ENCODE measurements at places on chromosomes 13 and 19.

GRCh38 chr13:52749419-52749818, 9.8 kb upstream of the CNMD start:
- DNase-seq, result no peak

GRCh38 chr19:49574206-49574755, 6.1 kb downstream of the NOSIP start:
- no peak for DNase-seq

DNA sequence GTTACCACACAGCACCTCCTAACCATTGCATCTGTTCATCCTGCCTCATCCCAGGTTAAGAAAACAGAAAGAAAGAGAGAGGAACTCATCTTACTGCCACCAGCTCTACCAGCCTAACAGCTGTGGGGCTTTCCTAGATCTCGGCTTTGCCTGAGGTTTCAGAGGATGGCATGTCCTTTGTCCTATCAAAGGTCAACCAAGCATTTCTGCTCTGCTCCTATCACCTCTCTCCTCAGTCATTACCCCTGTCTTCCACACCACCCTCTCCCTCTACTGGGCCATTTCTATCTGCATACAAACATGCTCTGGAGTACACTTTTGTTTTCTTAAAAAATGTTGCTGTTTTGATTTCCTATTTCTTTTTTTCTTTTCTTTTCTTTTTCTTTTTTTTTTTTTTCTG, 393.3 kb downstream of the IRS2 start:
- DNase-seq, result no peak

GRCh38 chr19:7393459-7393858, 44.7 kb downstream of the ARHGEF18 start:
- no peak for DNase-seq

- DNase-seq, result no peak
Observed at GRCh38 chr13:28588296-28588695, 70.6 kb upstream of the POMP start.

DNA sequence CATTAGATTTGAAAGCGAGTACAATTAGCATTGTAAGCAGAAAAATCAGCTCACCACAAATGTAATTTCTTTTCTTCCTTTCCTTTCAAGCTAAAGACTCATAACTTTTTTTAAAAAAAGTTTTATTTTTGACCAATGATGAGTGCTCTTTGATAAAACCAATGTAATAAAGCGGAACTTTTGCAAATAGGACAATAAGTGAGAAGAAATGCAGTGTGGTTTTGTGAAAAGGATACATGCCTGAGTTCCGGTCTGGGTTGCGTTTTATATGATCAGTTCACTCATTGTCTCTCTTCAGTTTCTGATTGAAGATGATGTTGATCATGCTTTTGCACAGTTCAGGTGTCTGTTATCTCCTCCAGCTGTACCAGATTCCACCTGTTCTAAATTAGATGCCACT, 274.4 kb downstream of the KLF12 start:
- DNase-seq, result no peak

- DNase-seq, result no peak
Observed at GRCh38 chr13:32278426-32278825, 36.7 kb downstream of the ZAR1L start.

DNA sequence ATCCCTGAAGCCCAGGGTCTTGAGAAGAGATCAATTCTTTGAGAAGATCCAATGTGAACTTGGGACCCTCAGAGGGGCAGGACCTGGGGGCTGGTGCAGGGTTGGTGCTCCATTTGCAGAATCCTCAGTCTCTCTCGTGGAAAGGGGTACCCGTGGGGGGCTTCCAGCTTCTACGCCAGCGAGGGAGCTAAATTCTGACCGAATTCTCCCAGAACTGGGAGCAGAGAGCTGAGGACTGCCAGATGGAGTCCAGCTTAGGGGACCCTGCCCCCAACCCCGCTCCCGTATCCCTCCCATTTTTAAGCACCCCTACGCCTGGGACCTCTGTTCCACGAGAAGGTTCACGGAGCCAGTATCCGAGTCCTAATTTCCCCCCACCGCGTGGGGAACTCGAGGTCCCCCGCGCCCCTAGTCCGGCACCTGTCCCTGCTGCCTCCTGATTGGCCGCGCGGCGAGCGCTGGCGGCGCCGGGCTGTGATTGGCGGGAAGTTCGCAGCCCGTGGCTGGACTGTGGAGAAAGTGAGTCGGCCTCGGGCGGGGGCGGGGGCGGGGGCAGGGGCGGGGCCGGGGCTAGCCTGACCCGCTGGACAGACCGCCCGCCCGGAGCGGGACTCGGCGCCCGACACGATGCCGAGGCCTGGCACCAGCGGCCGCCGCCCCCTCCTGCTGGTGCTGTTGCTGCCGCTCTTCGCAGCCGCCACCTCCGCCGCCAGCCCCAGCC, 4.4 kb upstream of the LTBP4 start:
- no peak for DNase-seq

GRCh38 chr19:3610745-3611717, 4.4 kb upstream of the TBXA2R start:
- DNase-seq, result no peak

DNA sequence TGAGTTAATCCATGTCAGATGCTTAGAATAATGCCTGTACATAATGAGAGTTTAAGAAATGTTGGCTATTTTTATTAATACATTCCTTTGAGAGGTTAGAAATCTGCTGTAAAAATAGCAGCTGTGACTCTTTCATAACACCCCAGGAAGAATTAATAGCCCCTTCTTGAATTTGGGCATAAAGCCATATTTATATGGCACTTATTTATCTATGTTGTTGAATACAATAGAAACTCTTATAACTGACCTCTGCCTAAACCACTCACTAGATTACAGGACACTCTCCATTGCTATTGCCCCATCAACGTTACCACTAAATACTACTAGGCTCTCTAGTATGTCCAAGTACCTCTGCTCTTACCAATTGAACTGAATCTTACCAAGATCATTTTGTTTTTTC, 16.3 kb downstream of the NEK5 start:
- DNase-seq, result no peak

DNA sequence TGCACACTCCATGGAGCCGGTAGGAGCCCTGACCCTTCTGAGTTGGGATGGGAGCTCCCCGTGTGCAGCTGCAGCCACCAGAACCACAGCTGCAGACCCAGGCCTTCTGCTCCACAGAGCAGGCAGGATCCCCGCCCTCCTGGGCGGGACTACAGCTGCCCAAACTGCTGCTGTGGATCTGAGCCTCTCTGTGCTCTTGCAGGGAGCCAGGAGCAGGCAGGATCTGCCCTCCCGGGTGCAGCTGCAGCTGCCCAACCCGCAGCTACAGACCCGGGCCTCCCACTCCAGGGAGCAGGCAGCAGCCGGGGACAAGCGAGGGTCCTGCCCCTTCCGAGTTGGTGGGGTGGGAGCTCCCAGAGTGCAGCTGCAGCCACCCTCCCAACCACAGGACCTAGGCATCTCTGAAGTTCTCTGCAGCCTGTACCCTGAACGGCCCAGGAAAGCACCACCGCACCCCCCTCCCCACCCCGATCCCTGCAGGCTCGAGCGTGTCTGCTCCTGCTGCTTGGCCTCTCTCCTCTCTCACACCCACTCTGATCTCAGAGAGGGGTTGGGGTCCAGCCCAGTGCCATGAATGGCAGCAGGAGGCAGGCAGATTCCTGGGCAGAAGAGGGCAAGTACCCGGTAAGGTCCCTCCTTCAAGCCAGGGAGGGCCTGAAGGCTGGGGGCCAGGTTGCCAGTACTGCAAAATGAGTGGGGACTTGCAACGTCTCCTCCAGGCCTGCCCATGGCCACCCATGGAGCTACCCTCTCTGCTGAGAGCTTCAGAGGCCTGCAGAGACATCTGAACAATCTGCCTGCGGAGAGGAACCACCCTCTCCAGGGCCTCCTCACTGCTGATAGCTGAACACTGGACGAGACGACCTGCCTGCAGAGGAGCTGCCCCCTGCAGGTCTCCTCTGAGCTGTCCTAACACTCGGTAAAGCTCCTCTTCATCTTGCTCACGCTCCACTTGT, 16.4 kb upstream of the EMP3 start:
- no peak for DNase-seq

DNA sequence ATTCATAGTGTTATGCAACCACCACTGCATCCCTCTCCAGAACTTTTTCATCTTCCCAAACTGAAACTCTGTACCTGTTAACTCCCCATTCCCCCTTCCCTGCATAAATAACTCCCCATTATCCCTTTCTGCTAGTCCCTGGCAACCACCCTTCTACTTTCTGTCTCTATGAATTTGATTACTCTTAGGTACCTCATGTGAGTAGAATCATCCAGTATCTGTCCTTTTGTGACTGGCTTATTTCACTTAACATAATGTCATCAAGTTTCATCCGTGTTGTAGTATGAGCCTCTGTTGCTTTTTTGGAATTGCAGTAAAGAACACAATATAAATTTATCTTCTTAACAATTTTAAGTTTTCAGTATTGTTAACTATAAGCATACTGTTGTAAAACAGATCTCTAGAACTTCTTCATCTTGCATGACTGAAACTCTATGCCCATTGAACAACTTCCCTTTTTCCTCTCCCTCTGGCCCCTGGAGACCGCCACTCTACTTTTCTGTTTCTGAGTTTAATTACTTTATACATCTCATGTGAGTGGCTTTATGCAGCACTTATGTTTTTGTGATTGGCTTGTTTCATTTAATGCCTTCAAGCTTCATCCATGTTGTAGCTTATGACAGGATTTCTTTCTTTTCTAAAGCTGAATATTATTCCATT, 87.3 kb upstream of the ABCC4 start:
- DNase-seq, result no peak

DNA sequence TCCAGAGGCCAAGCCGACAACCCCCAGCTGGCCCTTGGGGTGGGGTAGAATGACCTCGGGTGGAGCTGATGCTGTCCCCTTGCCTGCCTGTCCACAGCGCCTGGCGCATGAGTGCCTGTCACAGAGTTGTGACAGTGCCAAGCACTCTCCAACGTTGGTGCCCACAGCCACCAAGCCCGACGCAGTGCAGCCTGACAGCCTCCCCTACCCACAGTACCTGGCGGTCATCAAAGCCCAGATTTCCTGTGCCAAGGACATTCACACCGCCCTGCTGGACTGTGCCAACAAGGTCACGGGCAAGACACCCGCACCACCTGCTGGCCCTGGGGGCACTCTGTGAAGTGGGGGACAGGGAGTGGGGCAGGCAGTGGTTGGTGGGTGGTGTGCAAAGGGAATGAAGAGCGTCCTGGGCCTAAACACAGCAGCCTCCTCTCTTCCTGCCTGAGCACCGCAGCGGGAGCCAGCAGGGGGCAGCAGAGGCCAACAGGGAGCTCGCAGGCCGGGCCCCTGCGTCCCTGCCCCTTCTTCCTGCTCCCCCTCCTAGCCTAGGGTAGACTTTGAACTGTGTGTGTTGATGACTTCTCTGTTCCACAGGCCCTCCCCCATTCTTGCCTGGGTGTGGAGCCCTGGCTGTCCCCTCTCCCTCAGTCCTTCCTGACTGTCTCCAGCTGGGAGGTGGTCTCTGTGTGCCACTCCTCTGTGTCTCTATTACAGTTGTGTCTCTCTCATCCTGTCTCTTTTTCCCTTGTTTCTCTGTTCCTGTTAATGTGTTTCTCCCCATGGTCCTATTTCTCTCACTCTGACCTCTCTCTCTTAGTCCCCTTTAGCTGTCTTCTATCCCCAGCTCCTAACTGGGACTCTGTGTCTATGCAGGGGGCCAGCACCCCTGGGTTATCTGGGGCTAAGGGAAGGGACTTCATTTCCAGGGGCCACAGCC, 6.5 kb downstream of the MED29 start:
- DNase-seq, result peak; percentile 92

GRCh38 chr19:2590630-2591399, 111.7 kb downstream of the GNG7 start:
- DNase-seq, result no peak

DNA sequence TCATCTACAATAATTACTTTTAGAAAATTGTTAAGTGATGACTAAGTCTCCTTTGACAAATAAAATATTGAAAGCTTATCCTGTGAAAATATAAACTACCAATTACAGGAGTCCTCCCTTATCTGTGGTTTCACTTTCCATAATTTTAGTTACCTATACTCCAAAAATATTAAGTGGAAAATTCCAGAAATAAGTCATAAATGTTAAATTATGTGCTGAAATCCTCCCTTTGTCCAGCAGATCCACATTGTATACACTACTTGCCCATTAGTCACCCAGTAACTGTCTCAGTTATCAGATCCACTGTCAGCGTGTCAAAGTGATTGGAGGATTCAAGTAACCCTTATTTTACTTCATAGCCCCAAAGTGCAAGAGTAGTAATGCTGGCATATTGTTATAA, 98.1 kb downstream of the SERP2 start:
- no peak for DNase-seq

GRCh38 chr19:34504809-34505291, 23.3 kb downstream of the WTIP start:
- no peak for DNase-seq

DNA sequence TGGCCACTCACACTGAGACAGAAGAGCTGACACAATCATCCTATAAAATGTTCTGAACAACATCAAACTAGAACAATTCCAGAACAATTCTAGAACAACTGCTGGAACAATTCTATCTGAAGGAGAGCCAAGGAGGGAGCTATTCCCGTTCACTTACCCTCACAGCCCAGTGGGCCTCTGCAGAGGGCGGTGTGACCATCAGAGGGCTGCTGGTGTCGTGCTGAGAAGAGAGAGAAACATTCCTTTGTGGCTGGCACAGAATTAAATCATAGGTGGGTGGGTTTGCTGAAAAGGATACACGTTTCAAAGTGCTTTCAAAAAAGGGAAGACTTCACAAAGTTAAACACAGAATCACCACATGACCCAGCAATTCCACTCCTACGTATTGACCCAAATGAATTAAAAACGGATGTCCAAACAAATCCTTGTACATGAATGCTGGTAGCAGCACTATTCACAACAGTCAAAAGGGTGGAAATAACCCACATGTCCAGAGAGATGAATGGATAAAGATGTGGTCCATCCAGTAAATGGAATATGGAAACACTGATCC, 34.9 kb downstream of the EPS15L1 start:
- DNase-seq, result no peak

GRCh38 chr13:101382086-101382485, 34.2 kb downstream of the NALCN start:
- no peak for DNase-seq

- no peak for DNase-seq
Observed at GRCh38 chr13:111846391-111847159, 220.4 kb upstream of the SOX1 start.

DNA sequence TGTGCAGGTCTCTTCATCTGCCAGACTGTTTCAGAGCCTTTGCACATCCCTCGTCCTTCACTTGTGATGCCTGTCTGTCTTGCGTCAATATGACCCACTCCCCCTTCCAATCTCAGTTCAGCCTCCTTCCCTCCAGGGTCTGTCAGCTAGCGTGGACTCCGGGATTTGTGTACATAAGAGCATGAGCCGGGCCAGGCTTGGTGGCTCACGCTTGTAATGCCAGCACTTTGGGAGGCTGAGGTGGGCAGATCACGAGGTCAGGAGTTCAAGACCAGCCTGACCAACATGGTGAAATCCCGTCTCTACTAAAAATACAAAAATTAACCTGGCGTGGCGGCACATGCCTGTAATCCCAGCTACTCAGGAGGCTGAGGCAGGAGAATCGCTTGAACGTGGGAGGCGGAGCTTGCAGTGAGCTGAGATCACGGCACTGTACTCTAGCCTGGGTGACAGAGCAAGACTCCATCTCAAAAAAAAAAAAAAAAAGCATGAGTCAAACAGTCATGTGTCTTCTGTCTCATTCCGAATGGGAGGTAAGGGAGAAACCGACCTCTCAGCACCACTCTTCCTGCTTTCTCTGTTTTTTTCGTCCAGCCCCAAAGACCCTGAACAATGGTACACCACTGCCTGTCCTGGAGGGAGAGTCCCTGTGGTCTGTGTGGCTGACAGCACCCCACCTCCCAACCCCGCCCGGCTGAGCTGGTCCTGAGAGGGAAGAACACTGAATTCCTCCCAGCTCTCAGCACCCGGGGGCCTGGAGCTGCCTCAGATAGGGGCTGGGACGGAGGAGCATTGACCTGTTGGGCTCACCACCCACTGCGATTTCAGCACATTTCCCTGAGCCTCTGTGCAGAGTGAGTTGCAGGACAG, 2.4 kb upstream of the SIGLEC9 start:
- DNase-seq, result no peak

Measured in activated CD8-positive, alpha-beta memory T cell treated with anti-CD3 and anti-CD28 coated beads for 1 hour (primary cell).